ENCODE measurements at places on chromosomes 13 and 19.

DNA sequence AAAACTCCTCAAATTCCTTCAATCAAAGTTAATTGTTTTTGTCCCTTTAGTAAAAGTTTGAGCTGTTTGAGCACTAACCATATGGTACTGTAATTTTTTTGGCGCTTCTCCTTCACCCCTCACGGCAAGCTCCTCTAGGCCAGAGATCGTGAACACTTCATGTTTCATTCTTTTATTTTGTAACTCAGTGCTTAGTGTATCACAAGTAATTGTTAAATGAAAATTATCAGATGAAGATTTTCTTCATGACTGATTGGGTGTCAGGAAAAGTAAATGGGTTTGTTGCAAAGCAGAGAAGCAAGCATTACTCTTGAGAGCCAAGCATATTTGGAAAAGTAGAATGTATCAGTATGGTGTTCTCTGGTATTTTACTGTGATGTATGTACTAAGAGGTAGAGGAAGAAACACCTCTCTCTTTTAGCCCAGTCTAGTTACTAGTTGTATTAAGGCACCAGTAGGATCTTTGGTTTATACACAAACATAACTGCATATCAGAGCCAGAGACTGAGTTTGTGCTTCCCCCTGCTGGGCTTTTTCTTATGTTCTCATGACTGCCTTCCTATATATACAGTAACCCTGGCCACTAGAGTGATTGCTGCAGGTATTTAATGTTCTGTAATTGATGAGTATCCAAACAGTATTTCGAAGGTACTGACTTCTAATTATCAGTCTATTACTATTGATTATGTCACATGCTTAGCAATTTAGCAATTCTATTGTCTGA, 202.3 kb upstream of the KLHL1 start:
- no peak for DNase-seq

DNA sequence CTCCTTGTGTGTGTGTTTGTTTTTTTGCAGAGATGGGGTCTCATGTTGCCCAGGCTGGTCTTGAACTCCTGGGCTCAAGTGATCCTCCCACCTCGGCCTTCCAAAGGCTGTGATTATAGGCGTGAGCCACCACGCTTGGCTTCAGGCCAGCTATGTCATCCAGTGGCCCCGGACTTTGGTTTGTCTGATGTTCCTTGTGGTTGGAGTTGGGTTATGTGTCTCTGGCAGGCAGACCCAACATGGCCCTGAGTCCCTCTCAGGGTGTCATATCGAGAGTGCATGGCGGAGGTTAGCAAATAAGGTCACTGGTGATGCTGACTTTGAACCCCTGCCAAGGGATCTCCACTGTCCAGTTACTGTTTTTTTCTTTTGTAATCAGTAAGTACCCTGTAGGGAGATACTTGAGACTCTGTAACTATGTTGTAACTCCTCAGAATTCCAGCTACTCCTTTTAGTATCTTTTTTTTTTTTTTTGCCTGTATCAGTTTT, 37.3 kb downstream of the SMARCA4 start:
- DNase-seq: no peak

GRCh38 chr19:47106821-47107201, 6.8 kb downstream of the ZC3H4 start:
- DNase-seq: no peak

GRCh38 chr13:75797239-75797638, 161.1 kb downstream of the LMO7 start:
- no peak for DNase-seq

DNA sequence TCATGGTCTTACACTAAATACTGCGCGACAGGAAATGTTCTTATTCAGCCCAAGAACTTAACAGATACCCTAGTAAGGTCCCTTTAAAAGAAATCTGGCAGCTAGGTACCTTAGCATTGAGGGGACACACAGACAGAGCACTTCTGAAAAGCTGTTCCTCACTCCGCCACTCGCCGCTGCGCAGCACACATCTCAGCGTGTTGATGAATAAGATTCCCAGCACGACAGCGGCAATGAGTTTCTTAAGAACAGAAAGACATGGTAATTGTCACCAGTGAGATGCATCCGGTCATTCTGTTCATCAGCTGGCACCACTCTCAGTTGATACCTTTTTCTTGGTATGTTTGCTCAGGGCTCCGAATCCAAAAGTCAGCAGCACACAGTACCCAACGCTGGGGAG, 39.9 kb downstream of the TMTC4 start:
- DNase-seq: no peak

DNA sequence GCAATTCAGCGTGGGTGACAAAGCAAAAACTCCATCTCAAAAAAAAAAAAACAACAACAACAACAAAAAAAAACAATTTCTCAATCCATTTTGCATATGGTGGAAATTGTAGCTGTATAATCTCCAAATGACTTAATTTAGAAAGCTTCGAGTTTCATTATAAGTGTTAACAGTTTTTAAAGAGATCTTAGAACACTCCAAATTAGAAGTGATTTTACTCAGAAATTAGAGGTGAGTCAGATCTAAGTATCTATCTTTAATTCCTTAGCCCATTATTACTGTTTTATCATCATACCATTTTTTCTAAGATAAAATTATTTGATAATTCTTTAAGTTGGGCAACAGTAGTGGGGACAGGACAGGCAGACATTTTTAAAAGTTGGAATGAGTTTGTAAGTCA, 60.5 kb downstream of the ZMYM2 start:
- DNase-seq: no peak

DNA sequence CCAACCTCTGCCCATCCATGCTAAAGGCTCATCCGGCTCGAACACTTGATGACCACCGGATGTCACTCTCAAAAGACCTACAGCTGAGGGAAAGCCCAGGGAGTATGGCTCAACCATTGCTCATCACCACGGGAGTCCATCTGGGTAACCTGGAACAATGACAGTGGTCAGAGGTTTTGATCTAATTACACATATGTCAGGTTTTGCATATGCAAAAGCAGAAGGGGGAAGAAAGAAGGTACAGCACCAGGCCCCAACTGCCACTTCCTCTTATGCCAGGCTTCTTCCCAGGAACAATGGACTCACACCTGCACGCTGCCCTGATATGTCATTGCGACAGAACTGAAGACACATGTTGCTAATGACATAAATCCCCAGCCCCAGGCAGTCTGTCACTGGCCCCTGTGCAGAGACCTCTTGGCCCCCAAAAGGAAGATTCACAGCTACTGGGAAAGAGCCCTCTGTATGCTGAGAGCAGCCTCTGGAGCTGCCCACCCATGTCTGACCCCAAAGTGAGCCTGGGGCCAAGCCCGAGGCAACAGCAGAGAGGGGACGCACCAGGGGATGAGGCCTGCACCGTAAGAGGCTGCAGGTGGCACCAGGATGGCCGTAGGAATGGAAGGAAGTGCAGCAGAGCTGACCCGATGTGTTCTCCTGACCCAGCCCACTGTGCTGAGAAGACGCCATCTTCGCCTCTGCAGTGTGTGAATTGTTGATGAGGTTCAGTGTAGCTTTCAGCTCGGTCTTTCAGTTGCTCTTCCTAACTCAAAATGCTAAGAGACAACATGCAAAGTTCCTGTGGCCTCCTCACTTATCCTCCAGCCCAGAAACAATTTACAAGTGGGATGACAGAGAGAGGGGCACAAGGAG, 26.3 kb downstream of the EPS15L1 start:
- DNase-seq: no peak

- no peak for DNase-seq
These were observed 42.6 kb downstream of the KLF2 start for GRCh38 chr19:16367261-16367683.

- no peak for DNase-seq
These were observed 7.4 kb upstream of the MICU2 start for GRCh38 chr13:21611385-21611784.

DNA sequence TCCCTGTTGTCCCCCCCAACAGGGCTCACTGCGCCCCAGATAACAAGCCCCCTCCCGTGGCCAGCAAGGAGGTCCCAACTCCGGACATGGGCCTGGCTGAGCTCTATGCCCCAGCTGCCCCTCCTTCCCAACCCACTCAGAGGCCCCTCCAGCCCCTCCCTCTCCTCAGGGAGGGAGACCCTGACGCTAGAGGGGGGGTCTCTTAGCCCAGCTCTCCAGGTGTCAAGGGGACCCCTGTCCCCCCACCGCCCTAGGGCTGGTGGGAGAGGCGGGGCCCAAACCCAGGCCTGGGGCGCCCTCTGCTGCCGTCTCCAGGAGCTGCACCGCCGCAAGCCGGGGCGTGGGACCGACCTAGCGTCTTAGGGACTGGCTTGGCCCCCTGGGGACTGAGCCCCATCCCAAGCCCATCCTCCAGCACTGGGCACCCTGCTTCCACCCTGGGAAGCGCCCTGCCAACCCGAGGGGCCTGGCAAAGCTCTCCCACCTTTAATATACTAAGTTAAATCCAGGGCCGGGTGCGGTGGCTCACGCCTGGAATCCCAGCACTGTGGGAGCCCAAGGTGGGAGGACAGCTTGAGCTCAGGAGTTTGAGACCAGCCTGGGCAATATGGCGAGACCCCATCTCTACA, 1.4 kb downstream of the GRIN3B start:
- DNase-seq: peak; percentile 57

DNA sequence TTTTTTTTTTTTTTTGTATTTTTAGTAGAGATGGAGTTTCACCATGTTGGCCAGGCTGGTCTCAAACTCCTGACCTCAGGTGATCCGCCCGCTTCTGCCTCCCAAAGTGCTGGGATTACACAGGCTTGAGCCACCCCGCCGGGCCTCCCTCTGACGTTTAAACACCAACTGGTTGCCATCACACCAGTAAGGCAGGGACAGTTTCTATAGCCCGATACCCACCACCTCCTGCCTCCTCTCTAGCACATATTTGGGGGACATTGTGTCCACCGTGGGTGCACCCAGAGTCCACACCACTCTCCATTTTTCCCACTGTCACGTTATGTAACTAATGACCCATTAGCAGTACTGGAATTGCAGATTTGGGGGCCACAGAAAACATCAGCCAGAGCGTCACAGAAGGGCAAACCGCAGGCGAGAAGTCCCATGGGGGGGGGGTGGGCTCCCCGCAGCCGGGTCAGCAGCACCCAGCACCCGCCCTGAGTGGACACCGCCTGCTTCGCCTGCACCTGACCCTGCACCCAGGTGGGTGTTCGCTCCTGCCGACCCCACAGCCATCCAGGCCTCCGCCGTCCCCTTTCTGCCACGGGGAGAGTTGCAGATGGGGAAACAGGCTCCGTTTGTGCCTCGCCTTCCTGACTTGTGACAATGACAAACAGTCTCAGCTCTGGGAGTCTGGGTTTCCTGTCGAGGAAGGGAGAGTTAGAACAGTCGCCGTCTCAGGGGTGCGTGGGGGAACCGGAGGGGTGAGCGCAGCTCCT, 3.6 kb downstream of the ONECUT3 start:
- no peak for DNase-seq

DNA sequence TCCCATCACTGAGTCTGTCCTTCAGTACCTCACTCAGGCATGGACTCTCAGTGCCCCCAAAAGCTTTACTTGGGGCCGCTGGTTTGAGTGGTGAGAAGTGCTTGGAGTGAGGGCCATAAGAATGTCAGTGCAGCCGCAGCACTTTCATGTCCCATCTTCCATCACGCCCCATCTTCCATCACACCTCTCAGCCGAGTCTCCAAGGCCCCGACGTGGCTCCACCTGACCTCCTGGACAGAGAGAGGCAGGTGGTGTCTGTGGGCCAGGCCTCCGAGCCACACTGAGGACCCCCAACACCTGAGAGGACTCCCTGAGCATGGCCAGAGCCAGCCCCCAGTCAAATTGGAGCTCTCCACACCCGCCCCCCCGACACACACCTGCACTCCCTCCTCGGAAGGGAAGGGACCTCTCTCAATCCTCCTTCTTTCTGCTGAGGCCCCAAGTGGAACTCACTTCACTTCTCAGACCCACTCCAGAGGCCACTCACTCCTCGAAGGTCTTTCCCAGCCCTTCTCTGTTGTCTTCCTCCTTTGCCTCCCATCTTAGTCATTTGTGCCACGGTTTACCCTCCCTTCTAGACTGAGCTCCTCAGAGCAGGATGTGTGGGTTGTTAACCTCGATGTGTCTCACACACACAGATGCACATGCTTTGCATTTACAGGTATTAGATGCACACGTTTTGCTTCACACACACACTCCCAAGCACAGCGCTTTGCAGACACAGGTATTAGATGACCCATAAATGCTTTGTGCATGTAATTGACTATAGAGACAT, 65.7 kb upstream of the ATP12A start:
- no peak for DNase-seq

DNA sequence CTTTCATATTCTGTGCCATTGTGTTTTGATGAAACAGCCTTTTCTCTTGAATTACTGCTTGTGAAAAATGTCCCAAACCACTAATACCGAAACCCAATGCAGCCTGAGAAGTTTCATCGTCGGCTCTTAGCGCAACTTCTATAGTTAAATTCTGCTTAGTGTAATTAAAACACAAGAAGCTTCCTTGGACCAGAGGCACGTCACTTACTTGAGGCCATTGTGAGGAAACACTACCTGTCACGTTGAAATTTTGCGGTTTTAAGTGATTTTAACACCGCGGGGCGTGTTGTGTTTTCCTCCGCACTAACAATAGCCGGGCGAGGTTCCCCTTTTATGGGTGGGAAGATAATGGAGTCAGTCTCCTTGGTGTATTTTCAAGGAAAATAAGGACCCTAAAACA, 70.9 kb downstream of the GGACT start:
- no peak for DNase-seq
